ENCODE measurements at places on chromosomes 5 and 9.

GRCh38 chr9:71783120-71783523 is 14.8 kb upstream of the CEMIP2 start:
- peak; percentile 82 for DNase-seq

GRCh38 chr9:34123682-34124081 is 2.8 kb downstream of the DCAF12 start:
- DNase-seq: no peak

GRCh38 chr5:93596676-93597490 is 13.9 kb downstream of the NR2F1 start:
- no peak for DNase-seq

- DNase-seq: no peak
Observed at GRCh38 chr5:140690376-140690932, 716 bp downstream of the HARS1 start.

DNA sequence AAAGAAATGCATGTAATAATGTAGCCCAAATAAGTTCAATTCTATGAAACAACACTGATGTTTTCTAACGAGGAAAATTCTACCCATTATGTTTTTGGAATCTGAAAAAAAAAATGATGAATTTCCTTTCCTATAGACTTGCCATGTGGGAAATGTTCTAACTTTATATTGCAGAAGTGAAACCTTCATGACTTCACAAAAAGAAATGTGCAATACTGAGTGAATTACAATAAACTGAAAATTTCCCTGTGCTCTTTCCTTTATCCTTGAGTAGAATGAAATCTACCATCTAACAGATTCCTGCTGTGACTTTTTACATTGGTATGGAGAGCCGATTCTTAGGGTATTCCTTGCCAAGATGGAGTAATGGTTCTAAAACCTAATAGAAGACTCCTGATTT is 1622.5 kb downstream of the MAT2B start:
- no peak for DNase-seq

DNA sequence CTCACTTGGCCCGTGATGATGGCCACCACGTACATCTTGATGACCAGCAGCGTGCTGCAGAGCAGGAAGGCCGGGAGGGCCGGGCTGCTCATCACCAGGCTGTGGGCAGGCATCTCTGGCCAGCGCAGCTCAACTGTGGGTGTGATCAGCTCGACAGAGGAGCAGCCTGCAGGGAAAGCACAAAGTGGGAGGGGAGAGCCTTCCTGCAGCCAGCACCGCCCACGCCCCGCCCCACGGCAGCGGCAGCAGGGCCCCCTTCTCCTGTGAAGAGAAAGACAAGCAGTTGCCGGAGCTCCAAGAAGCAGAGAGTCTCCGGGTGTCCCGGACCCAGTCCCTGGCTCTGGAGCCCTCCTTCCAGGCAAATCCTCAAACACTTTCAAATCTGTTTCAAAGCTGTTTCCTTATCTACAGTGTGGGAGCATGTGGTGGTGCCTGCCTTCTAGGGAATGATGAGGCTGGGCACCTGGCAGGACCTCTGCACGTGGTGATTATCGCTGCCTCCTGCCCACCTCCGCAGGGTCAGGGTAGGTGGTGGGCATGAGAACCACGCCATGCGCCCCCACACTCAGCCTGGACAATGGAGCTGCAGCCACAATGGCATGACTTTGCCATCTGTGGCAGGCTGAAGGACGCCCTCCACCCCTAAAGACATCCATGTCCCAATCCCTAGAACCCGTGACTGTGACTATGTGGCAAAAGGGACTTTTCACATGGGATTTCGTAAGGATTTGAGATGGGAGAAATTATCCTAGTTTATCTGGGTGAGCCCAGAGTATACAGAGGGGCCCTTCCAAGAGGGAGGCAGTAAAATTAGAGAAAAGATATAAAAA is at the start of gene PTGES:
PTGES (minus strand) TSS at position 143 of the 830 bp plus-strand sequence; CDS start at position 113, 30 bp downstream.
- DNase-seq: no peak

DNA sequence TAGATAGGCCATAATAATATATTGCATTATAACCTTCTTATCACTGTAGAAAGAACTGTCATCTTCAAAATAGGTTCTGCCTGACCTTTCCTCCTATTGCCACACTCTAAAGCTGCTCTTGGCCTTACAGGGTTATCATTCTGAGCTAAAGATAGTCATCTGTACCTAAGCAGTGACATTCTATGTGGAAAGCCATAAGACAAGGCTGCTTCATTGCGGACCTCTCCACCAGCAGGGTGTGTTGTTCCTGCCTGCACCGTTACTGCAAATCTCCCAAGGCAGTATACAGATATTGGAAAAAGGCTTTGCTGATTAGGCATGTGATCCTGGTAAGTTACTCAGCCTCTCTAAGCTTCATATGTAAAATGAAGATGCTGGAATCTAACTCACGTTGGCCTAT is 8.1 kb downstream of the ZNF622 start:
- DNase-seq: no peak

DNA sequence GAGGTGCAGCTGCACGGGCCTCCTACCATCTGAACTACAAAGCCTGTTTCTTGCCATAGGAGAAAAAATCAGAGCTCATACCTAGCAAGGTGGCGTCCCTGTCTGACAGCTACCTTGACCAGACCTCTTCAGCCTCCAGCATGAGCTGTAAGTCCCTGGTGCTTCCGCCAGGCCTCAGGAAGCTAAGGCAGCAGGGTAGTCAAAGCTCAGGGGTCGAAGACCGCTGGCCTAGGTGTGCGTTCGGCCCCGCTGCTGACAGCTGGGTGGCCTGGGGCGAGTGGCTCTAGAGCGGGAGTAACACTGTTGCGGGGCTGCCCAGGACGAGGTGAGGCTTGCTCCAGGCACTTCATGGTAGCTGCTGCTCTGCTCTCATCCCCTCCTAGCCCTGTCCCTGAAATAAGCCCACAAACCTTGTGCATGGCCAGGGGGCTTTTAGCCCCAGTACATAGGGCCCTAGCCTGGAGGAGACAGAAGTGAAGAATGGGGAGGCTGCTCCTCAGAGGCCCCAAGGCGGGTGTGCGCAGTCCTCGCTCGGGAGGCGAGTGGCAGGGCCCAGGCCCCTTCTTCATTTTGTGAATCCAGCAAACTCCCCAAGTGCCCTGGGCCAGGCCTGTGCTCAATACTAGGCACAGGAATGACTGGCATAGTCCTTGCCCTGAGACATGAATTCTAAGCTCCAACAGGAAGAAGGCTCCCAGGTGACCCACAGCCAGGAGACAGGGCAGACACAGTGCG is 5.4 kb downstream of the TOR2A start:
- no peak for DNase-seq

DNA sequence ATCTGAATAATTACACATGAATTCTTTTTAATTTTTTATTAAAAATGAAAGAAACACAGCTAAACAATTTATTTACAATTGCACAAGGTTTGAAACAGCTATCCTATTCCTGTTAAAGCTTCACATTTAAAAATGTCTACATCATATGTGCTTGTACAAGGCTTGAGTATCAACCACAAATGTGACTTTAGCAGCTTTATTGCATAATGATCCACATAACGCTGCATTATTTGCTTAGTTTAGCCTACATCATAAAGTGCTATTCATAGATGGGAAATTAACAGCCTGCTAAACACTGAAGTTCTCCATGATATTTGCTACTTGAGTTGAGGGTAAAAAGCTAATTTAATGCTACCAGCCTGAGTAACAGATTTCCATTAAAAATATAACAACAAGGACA is 45.0 kb downstream of the TRIM36 start:
- DNase-seq: no peak

Data from effector CD4-positive, alpha-beta T cell (primary cell).